Fibroblast of upper back skin (primary cell): ENCODE measurements at places on chromosomes 16 and 17.
A peak's percentile ranks its signal among the peaks of the same experiment; 100 is the strongest.

DNA sequence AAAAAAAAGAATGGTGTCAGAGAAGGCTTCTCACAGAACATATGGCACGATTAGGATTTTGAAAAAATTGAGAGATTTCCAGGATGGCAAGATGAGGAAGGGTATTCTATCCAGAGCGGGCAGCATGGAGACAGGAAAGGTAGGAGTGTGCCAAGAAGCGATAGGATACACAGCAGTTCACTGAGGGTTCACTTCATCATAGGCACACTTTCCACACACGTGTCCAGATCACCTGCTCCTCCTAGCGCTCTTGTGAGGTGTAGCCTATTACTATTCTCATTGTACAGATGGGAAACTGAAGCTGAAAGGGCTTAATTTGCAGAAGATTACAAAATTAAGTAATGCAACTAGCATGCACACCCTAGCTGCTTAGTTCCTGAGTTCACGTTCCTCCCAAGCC is 6.2 kb upstream of the ELAC2 start:
- no peak for DNase-seq

DNA sequence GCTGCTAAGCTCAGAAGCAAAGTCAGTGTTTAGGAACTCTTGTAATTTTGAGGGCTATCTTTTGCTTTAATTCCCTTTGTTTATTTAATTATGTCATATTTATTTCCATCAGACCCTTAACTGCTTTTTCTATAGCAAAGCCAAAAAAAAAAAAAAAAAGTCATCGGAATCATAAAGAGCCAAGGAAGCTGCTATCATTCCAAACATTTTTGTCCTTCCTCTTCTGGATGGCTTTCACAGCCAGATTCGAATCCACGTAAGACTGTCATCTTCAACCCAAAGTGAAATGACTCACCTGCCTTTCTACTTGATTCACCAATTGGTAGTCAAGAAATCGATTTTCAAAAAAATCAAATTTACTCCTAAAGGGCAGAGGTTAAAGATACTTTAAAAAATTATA is 38.4 kb downstream of the WIPI1 start:
- no peak for DNase-seq

- DNase-seq: no peak
Measured at GRCh38 chr17:28421787-28422305, 15.8 kb upstream of the SLC46A1 start.

GRCh38 chr16:57752581-57753447 is 17.2 kb downstream of the KATNB1 start:
- DNase-seq: no peak

DNA sequence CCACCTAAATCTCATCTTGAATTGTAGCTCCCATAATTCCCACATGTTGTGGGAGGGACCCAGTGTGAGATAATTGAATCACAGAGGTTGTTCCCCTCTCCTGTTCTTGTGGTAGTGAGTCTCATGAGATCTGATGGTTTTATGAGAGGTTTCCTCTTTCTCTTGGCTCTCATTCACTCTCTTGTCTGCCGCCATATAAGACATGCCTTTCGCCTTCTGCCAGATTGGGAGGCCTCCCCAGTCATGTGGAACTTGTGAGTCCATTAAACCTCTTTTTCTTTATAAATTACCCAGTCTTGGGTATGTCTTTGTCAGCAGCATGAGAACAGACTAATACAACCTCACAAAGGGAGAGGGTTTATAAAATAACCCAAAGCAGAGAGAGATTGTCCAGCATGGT is 367.4 kb downstream of the SNX29 start:
- no peak for DNase-seq

- no peak for DNase-seq
Measured at GRCh38 chr16:49081554-49081953, 200.1 kb downstream of the CBLN1 start.

- peak; percentile 27 for DNase-seq
Measured at GRCh38 chr16:57966204-57966771, 4.6 kb downstream of the CNGB1 start.

GRCh38 chr17:29661213-29661612 is 38.5 kb upstream of the CORO6 start:
- DNase-seq: no peak

DNA sequence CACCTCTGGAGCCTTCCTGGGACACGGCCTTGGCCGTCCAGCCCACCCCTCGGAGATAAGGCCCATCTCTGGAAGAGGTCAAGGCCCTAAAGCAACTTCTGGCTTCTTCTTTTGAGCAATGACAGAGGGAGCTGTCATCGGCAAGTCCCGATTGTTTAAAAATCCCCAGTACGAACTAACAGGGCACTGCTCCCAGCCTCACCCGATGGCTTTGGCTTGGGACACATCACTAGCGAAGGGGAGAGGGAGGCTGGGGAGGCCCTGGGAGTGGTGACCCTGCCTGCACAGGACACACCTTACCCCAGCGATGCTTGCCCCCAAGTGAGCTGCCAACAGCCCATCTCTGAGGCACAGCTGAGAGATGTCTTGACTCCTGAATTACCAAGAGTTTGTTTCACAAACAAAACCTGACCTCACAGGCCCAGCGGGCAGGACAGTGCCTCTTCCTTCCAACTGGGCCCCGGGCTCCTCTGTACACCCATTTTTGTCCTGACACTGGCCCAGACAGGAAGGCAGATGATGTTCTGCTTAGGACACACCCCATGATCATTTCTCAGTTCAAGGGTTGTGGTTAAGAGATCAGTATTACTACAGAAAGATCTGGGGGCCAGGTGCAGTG is 4.8 kb downstream of the SYNGR2 start:
- no peak for DNase-seq

DNA sequence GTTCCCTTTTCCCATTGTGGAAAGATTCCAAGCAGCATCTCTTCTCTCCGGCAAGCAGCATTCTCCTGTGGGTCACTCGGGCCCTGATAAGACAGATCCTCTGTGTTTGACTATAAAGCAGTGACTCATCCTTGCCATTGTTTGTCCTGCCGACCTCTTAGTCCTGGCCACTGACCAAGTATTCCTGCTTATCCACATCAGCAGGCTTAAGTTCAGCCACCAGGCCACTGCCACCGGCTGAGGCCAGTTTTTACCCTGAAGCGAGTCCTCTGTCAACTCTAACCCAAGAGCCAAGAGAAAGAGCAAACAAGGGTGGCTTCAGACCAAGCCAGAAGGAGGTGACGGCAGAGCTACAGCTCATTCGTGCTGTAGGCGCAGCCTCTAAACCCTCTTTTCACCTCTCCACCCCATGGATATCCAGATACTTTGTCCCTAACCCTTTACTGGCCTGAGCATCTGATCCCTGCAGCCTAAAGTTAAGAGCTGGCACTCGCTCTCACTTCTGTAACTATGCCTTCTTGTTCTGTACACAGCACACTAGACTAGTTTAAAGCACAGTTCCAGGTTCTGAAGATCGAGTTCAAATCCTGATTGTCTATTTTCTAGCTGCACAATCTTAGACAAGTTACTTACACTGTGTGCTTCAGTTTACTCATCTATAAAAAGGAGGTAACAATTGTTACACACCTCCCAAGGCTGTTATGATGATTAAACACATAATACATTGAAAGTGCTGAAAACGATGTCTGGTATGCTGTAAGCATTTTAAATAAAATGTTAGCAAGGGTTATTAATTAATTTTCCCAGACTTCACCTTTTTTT is 31.0 kb downstream of the SOX9 start:
- DNase-seq: peak; percentile 56

DNA sequence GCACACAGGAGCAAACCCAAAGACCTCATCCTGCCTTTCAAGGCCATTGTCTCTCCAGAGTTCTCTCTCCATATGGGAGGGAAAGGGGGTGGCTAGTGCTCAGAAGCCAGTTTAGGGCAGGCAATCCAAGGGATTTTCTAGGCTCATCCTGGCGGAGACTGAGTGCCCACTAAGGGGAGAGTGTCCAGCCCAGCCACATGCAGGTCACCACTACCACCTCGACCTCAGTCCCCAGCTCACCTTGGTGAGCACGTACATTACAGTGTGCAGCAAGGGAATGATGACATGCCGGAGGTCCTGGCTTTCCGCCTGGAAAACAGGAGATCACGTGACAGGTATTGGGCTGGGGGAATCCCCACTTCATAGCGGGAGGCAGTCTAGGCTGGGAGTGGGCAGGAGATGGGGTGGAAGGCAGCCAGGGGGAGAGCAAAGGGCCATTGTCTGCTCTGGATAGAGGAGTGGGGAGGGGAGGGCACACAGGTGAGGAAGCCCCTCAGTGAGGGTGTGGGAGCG is 29.9 kb downstream of the PIK3R6 start:
- peak; percentile 41 for DNase-seq

DNA sequence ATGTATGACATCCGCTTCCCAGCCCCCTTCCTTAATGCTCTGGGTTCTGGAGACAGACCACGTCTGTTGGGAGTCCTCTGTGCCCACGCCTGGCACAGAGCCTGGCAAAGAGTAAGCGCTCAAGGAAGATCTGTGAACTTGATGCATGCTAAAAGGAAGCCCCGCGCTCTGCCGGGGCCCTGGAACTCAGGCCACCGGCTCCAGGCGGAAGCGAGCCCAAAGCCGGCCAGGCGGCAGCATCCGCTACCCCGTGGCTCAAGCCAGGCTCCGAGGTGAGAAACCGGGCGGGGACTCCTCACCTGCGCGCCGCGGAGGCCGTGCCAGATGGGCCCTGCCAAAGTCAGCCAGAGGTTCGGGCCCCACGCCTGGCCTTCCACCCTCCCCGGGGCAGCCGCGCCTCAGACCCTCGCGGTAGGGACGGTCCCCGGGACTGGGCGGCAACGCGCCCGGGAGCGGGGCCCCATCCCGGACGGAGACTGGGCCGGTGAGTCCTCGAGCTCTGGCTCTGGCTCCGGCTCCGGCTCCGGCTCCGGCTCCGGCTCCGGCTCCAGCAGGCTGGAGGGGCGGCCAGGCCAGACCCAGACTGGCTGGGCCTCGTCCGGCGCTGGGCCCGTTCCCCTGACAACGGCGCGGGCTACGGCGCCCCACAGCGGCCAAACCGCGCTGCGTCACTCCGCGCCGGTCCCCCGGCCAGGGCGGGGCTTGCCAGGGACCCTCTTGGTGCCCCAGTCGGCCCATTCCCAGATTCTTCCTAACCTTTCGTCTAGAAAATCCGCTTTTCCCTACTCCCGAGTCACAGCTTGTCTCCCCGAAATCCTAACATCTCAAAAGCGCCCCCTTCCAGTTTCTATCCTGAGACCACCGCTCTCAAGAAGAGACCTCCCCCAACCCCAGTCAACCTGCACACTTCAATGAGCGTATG is at the start of gene ZDHHC1:
TSS of gene ZDHHC1 (minus strand) at position 606 of the 922 bp plus-strand sequence. CDS start 8,702 bp downstream, outside the sequence.
- DNase-seq: peak; percentile 60

DNA sequence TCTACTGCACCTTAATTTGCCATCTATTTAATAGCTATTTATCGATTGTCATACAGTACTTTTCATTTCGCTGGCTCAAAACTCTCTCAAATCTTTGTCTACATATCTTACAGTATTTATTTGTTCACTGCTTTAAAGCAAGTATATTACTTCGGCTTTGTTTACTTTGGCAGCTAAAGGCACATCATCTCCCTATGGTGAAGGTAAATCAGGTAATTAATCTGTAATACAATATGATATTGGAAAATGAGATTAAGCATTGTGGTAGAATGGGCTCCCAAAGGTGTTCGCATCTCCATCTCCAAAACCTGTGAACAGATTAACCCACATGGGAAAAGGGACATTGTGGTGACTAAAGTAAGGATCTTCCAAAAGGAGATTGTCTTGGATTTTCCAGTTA is 6.5 kb downstream of the TMEM170A start:
- no peak for DNase-seq

- no peak for DNase-seq
Measured at GRCh38 chr17:47850373-47850691, 631 bp downstream of the SP6 start.

DNA sequence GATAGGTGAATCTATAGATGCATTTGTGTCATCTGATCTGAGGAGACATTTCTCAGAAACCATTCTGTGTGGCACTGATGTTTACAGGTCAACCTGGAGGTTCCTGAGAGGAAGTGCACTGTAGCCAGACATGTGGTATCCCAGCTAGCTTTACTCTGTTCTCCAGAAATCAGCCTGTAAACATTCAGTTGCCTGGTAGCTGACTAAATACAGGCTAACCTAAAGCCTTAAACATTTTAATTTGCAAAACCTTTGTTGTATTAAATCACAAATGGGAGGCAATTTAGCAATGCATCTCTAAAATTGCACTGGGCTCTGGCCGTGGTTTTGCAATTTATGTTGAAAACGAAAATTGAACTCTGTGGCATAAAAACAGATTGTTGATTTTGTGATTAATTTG is 207.6 kb downstream of the FTO start:
- DNase-seq: no peak

DNA sequence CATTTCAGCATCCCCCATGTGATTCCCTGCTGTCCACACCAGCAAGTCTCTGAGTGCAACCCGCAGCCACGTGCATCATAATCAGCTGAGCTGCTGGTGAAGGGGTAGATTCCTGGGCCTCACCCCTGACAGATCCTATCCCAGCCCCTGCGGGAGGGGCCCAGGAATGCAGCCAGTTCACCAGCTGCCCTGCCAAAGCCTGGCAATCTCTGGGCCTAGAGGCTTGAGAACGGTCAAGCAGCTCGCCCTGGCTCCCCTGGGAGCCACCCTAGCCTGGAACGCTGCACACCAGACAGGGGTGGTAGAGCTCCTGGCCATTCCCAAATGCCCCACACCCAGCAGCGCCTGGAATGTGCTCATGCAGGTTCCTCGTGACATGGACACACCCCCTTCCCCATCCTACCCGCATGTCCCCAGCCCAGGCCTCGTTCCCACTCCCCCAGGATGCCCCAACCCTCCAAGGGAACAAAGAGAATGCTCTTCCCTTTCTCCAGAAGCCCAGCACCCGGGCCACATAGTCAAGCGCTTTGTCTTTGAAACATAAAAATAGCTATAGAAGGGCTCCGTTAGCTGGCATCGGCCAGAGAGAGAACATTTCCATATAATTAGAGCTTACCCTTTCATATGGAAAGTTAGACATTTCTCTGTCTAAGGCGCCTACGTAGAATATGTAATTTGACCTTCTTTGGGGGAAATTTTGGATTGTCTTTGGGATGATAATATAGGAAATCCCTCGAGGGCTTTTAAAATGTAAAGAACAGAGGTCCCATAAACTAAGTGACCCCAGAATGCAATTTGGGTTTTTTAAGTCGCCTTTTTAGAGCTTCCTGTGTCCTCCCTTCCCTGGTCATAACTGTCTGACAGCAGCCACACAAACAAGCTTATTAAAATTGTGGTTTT is 3.4 kb downstream of the CEP295NL start:
- DNase-seq: no peak

DNA sequence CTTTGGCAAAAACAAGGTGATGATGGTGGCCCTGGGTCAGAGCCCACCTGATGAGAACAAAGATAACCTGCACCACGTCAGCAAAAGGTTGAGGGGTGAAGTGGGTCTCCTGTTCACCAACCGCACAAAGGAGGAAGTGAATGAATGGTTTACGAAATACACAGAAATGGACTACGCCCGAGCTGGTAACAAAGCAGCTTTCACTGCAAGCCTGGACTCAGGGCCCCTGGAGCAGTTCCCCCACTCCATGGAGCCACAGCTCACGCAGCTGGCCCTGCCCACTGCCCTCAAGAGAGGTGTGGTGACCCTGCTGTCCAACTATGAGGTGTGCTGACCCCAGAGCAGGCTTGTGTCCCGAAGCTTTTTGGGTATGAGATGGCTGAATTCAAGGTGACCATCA is 29.7 kb upstream of the DLX4 start:
- DNase-seq: no peak

GRCh38 chr17:18854956-18855355 is 3.0 kb upstream of the PRPSAP2 start:
- no peak for DNase-seq

- no peak for DNase-seq
Measured at GRCh38 chr16:66810391-66810790, 9.0 kb upstream of the TERB1 start.
